ENCODE measurements at places on chromosomes 4 and X.

- peak; percentile 49 for DNase-seq
Measured at GRCh38 chr4:103719105-103719829, 518 bp downstream of the TACR3 start.

DNA sequence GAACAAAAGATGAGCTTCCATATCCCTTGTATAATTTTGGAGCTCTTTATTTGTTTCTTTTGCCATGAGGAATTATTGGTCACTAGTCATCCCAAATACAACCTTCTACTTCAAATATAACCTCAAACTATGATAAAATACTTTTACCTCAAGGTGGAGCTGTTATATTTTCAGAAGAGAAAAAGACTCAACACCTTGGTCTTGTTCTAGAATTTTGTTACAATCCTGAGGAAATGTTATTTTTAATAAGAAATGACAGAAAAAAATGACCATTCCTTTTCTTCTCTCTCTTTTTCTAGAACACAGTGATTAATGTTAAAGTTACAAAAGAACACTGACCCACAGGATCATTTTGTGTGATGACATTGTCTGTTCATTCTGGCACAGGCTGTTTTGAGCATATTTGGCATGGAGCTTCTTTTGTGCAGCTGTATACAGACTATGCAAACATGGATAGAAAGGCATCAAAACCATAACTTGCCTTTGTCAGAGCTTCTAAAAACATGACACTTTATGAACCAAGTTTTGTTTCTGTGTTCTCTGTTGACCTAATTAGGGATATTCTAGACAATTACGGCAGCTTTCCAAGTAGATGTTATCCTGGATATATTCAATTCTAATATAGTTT is 159.6 kb upstream of the CTSO start:
- DNase-seq = no peak

GRCh38 chrX:27924261-27924660 is 57.0 kb downstream of the DCAF8L1 start:
- DNase-seq = no peak

DNA sequence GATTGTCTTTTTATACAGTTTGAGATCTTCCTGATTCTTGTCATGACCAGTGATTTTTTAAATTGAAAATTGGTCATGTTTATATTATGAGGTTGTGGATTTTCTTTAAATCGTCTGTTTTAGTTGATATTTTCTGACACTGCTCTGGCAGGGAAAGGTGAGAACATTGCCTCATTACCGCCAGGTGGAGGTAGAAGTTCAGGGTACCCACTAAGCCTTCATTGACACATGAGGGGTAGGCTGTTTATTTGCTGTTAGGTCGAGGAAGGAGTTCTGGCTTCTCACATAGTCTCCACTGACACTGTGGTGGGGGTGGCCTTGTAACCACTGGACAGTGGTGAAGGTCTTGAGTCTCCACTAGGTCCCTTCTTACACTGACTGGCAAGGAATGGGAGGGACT is 117.6 kb upstream of the GPR101 start:
- peak; percentile 10 for DNase-seq

DNA sequence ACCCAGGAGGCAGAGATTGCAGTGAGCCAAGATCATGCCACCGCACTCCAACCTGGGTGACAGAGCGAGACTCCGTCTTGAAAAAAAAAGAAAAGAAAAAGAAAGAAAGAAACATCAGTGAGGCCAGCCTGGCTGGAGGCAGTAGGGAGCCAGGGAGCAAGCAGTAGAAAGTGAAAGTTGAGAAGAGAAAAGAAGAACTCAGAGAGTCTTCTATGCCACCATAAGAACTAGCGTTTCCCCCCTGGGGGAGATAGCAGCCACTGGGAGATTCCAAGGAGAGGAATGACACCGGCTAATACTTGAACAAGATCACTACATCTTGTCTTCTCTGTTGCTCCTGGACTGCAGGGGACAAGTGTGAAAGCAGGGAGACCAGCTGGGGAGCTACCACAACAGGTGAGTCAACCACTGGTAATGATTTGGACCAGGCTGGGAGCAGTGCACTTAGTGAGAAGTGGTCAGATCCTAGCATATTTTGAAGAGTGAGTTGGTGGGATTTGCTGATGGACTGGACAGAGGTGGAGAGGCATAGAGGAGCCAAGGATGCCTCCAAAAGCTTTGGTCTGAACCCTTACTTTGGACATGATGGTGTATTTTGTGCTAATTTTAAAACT is 33.4 kb downstream of the SLC2A9 start:
- DNase-seq = no peak

GRCh38 chr4:143135358-143135757 is 49.4 kb upstream of the USP38 start:
- no peak for DNase-seq

DNA sequence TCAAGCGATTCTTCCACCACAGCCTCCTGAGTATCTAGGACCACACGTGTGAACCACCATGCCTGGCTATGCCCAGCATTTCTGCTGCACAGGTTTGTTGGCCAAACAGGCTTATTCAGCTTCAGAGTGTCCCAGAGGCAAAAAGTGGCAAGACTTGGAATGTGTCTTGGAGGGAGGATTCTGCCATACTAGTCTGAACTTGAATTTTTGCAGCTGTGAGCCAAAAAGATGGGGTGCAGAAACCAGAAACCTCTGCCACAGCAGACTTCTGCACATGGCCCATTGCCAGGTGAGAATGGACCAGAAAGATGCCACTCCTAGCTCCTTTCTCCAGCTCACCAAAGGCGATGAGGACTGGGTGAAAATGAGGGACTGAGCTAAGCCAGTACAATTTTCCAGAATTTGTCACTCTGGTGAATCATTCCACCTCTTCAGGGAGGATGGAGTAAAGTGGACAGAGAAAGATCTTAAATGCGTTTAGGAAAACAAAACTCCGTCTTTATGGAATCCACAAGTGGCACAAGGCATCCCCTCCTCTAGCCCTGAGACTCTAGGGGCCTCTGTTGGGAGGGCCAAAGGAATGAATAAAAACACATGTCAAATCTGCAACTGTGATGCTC is 369.1 kb upstream of the CLNK start:
- DNase-seq = no peak

GRCh38 chr4:87949961-87950360 is 25.6 kb upstream of the SPP1 start:
- no peak for DNase-seq

DNA sequence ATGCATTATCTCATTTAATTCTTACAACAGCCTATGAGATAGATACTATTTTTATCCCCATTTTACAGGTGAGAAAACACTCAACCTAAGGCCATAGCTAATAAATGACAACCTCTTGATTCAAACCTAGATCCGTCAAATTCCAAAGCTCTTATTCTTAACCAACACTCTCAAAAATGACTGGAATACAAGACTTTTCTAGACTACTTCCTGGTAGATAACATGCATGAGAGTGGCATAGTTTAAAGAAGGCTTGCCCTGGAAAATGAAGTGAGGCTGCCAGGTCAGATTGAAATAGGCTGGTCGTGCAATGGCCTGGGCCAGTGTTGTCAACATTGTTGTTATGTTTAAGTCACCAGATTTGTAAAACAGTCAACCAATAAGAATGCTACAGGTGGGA is 86.6 kb downstream of the DNAAF6 start:
- no peak for DNase-seq

DNA sequence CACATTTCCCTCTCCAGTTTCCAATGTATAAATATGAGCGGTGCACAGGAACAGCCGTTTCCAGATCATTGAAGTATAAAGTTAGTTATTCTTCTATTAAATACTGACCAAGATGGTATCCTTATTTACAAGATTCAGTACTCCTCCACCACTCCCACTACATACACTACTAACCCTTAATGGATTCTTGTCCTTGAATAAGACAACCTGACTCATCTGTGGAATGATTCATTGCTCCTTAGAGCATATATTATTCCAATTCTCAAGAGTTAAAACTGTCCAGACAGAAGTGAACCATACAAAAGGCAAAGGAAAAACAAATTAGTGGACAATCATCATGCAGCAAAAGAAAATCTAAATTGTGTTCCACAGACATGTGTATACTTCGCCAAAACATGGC is 373.3 kb downstream of the IDS start:
- DNase-seq = no peak

Measured in iPS-NIHi11 (cell line).